Activated CD4-positive, alpha-beta T cell treated with anti-CD3 and anti-CD28 coated beads, Interleukin-2, amount 50 U/mL, for 16 hours (primary cell): ENCODE measurements at places on chromosomes 12 and 14.

DNA sequence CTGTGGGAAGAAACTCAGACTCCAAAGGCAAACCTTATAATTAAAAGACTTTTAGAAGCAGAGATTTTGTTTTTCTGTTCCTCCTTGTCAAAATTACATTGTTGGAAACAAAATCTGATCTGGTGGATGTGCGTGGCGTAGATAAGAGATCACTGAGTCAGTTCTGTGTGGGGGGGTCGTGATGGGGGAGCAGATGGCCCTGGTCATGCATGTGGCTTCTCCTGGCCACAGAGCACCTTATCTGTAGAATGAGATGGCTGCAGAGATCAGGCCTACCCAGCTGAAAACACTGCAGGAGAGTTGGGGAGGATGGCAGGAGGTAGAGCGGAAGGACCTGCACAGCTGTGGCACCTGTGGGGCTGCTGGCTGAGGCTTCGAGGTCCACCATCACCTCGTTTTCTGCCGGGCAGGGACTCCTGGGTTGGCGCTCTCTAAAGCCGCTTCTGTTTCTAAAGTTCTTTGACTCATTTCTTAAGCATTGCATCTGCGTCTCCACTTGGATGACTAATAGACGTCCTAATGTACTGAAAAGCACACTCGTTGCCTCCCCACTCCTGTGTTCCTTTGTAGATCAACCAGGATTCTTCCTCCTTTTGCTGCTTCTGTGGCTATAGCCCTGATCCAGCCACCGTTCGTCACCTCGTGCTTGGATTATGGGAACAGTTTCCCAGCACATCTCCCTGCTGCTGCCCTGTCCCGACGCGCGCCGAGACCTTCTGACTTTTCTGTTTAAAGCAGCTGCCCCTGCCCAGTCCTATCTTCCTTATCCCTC, 93.4 kb downstream of the TSPAN9 start:
- DNase-seq, result no peak

- no peak for DNase-seq
Measured at GRCh38 chr12:69331519-69331908, 16.7 kb upstream of the LYZ start.

DNA sequence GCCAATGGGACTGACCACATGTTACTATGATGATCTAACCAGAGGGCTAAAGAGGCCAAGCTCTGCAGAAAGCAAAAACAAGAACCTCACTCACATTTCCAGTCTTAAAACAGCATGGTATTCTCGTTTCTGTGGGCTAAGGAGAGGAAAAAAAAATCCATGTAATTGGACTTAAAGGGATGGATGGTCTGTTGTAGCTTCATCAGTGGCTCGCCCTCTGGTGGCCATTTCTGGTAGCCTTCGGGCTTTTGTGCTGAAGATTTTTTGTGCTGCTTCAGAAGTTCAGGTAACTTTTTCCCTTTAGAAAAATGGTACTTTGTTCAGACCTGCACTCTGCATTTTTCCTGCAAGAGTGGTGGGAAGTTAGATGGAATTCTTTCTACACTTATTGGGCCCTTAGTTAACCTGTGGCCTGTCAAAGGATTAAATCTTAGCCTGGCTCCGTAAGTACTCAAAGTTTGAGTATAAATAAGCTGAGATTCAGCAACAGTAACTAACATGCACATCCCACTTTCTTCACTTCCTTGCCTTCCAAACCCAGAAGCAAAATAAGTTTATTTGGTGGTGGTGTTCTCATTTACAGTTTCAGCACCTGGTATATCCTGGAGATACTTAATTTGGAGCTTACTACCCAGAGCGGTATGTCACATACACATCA, 22.3 kb downstream of the DCAF4 start:
- peak; percentile 52 for DNase-seq

GRCh38 chr12:52433501-52434080, 580 bp downstream of the KRT75 start:
- no peak for DNase-seq

- DNase-seq, result no peak
Measured at GRCh38 chr12:108757856-108758255, 26.5 kb upstream of the CORO1C start.

GRCh38 chr12:39835517-39836489, 216.2 kb upstream of the ABCD2 start:
- DNase-seq, result no peak

DNA sequence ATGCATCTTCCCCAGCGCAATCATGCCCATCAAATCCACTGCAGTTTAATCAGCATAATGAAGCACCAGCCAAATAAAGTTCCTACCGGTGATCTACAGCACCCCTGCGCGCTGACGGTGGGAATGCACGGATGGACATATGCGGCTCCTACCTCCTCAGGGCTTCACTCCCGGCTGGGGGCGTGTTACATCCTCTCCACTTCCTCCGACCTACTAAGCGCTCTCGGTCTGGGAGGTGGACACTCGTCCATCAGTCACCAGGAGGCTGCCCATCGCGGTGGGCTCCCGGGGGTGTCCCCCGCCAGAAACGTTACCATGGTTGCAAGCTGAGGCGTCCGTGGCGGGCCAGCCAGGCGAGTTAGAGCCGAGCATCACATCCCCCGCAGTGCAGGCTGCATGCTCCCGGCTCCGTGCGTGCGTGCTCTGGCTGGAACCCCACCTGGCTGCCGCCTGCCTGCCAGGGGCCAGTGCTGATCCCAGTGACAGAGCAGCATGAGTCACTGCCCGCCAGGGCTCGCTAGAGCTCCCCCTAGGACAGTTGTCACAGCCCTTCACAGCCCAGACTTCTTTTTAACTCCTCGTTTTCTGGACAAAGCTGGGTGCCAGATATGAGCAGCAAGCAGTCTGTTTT, 73.0 kb downstream of the CIT start:
- no peak for DNase-seq

- no peak for DNase-seq
Measured at GRCh38 chr14:102246071-102246470, 58.9 kb downstream of the MOK start.

DNA sequence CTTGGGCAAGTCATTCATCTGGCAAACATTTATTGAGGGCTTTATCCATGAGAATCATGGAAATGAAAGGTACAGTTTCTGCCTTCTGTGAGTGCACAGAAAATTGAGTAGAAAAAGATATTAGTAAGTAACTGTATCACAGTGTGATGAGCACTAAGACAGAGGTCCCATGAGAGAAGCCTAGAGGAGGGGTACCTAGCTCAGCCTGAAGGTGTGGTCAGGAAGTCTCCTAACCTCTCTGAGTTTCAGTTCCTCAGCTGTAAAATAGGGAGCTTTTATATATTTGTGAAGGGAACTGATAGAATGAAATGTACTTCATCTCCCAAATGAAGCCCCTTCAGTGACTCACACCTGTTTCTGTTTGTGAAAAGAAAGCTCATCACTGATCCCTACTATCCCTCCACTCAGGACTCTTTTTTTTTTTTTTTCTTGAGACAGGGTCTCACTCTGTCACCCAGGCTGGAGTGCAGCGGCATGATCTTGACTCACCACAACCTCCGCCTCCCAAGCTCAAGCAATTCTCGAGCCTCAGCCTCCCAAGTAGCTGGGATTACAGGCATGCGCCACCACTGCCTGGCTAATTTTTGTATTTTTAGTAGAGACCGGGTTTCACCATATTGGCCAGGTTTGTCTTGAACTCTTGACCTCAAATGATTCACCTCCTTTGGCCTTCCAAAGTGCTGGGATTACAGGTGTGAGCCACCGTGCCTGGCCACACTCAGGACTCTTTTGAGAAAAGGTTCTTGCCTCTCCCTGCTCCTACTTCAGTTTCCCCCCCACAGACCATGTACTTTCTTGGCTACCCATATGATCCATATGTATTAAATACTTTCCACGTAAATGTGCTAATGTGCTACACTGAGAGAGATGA, 93.7 kb upstream of the FUT8 start:
- DNase-seq, result no peak

DNA sequence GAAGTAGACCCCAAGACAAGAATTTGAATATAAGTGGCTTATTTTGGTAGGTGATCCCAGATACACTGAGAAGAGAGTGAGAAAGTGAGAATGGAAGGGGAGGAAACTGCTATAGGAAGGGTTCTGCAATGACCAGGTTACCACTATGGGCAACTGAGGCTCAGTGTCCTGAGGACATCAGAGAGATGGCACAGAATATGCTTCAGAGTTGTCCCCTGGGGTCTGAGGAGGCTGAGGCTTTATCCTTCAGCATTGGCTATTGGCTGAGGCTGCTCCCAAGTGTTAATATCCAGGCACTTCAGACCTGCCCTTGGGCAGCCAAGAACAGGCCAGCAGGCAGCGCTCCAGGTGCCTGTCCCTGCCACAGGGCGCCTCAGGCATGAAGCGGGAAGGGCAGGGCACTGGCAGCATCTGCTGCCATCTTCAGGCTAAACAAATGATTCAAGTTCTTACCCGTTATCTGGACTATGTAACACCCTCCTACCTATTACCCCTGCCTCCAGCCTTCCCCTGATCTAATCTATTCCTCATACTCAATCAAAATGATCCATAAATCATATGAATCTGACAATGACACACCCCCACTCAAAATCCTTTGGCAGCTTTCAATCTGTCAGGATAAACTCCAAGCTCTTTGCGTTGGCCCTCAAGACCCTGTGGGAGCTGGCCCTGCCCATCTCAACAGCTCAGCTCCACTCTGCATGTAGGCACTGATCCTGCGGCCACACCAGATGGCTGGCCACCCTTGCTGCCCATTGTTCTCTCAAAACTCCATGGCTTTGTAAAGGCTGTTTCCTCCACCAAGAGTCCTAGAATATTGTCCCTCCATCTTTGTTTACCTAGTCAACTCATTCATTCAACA, 42.4 kb downstream of the CKAP4 start:
- DNase-seq, result no peak

DNA sequence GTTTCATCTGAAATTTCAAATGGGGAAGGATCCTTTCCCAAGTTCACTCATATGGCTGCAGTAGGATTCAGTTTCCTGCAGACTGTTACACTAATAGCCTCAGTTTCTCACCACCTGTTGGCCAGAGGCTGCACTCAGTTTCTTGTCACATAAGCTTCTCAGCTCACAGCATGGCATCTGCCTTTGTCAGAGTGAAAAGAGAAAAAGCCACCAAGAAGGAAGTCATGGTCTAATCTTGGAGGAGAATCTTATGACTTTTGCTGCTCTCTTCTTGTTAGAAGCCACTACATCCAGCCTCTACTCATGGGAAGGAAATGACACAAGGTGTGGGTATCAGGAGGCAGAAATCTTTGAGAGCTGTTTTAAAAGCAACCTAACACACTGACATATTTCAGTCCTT, 39.4 kb upstream of the BTG1 start:
- peak; percentile 80 for DNase-seq

DNA sequence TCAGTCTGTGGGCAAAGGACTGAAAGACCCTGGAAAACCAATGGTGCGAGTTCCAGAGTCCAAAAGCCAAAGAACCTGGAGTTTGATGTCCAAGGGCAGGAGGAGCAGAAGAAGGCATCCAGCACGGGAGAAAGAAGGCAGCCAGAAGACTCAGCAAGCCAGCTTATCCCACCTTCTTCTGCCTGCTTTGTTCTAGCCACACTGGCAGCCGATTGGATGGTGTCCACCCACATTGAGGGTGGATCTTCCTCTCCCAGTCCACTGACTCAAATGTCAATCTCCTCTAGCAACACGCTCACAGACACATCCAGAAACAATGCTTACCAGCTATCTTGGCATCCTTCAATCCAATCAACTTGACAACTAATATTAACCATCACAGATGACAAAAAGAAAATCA, 57.2 kb upstream of the CAPRIN2 start:
- no peak for DNase-seq

GRCh38 chr14:103231376-103232019, 102.5 kb upstream of the EIF5 start:
- DNase-seq, result no peak

DNA sequence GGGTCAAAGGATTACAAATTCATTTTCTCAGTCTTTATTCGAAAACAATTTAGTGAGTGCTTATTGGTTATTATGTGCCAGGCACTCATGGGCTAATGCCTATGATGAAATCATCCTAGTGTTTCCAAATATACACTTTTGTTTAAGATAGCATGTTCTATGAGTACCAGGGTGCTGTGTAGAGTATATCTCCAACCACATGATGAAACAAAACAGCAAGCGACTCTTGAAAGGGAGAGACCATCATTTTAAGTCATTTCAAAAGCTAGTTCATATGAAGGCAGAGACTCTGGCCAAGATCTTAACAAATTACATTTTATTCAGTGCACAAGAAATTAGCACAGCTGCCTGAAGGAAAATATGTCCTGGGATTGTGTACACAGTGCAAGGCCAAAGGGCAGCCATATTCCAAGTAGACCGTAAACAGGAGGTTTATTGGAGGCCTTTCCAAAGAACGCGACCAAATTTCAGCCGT, 204.2 kb downstream of the EFCAB11 start:
- peak; percentile 4 for DNase-seq

GRCh38 chr14:79786522-79786921, 424.8 kb downstream of the DIO2 start:
- DNase-seq, result no peak

GRCh38 chr12:2639020-2639298, 155.8 kb upstream of the FKBP4 start:
- no peak for DNase-seq

DNA sequence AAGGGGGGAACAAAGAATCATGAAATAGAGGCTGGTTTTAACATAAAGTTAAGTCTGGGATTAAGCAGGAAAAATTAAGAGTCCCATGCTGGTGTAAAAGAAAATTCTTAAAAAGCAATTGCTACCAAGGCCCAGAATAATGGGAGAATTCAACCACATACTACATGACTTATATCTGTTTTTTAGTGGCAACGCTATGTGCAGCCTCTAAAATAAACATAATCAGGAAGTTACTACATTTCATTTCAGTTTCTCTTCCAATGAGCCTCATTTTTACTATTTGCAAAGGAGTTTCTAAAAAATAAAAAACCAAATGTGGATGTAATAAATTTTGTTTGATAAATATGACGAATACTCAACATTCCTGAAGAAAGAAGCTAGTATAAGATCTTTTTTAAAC, 58.1 kb downstream of the CPNE8 start:
- DNase-seq, result no peak

- DNase-seq, result no peak
Measured at GRCh38 chr14:94139421-94139820, 10.0 kb upstream of the IFI27L2 start.

DNA sequence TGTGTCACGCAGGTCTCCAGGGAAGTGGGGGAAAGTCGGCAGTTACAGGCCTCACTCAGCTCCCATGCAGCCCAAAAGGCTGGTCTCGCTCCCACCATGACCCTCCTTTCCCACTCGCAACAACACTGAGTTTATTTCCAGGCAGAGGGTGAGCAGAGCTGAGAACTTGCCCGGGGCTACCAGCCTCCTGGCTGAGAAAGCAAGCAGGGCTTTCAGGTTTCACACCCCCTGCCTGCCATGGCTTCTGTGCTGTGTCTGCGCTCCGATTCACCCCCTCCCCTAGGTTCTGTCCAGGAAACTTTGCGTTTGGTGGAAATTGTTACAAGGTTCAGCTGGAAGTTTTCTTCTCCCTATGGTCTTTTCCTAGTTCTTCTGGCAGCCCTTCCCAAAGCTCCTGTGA, 17.1 kb downstream of the OR10G2 start:
- DNase-seq, result no peak

DNA sequence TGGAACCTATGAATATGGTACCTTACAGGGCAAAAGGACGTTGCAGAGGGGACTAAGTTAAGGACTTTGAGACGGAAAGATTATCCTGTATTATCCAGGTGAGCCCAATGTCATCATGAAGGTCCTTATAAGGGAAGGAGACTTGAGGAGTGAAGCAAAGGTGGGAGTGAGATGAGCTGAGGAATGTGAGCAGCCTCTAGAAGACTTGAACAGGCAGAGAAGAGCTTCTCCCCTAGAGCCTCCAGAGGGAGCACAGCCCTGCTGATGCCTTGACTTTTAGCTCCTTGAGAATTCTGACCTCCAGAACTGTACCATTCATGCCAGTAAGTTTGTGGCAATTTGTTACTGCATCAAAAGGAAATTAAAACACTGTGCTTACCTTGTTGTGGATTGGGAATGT, 41.8 kb upstream of the DCD start:
- no peak for DNase-seq
